ENCODE measurements at places on chromosomes 12 and 14. TPM values are rescaled to one million over a fixed set of nuclear protein-coding genes. Genes with fewer than 3 reads are reported as not detected.

The APPL2 gene
- 48.1 TPM for total RNA-seq

DNA sequence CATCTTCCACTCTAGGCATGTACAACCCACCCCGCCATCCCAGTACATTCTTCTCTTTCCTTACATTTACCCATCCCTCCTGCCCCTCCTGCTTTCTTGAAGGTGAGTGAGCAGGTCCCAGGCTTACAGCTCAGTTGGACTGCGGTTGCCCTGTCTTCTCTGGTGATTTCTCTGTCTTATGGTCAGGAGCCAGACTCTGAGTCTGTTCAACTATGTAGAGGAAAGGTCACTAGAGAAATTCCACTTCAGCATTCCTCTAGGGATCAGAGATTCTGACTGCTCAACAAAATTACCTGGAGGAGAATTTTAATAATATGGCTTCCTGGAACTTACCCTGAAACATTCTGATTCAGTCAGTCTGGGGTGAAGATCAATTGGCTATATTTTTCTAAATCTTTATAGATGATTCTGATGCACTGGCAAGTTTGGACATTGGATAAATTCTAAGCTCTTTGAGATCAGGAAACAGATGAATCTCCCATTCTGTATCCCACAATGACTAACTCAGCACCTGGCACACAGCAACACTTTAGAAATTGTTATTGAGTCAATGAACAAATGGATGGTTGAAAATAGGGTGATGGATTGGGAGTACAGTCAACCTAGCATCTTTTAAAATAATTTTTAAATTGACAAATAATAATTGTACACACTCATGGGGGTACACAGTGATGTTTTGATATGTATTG lies 128.6 kb upstream of the HIF1A start:
- H3K27me3 ChIP-seq: no peaks in the 10 kb centered on the region
- peak overlapping the region; percentile 85 for H3K27ac ChIP-seq
- no peak for DNase-seq
- no peak overlapping the region for H3K4me3 ChIP-seq
- no peaks in the 10 kb centered on the region for H3K36me3 ChIP-seq

The MYF5 gene
- not detected for total RNA-seq

DNA sequence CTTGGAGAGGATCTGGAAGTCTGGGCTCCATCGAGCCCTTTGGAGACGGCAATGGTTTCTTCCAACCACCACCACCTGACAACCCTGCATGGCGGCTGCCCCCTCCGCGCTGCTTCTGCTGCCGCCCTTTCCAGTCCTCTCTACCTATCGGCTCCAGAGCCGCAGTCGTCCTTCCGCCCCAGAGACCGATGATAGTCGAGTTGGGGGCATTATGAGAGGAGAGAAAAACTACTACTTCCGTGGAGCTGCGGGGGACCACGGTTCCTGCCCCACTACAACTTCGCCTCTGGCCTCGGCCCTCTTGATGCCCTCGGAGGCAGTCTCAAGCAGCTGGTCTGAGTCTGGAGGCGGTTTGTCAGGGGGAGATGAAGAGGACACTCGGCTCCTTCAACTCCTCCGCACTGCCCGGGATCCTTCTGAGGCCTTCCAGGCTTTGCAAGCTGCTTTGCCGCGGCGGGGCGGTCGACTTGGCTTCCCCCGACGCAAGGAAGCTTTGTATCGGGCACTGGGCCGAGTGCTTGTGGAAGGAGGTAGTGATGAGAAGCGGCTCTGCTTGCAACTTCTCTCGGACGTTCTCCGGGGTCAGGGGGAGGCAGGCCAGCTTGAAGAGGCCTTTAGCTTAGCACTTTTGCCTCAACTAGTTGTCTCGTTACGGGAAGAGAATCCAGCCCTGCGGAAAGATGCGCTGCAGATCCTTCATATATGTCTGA lies 499 bp downstream of the TOGARAM1 start:
- H3K36me3 ChIP-seq: no peaks in the 10 kb centered on the region
- no peak for DNase-seq
- peak overlapping the region; percentile 90 for H3K4me3 ChIP-seq
- peak overlapping the region; percentile 83 for H3K27ac ChIP-seq
- H3K4me1 ChIP-seq: peaks cover 77% of the 10 kb centered on the region

DNA sequence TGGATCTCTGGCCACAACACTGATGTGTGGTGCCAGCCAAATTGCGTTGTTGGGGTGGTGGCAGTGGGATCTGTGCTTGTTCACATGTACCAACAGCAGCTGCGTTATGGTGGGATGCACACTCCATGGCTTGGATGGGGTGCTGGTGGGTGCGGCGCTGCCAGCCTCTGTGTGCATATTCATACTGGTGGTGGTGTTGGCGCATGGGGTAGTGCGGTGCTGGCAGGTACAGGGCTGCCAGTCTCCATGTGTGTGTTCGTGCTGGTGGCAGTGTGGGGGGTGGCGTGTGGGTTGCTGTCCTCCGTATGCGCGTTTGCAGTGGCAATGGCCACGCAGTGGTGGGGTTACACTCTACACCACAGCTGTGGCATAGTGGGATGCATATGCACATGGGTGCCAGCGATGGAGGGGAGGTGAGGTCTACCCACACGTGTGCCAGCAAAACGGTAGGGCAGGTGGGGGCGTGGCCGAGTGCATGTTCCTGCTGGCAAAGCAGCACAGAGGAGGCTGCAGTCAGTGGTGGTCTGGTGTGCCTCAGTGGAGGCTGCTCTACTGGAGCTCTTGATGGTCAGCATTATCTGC lies 26.5 kb downstream of the RAD51B start:
- no peak overlapping the region for H3K27ac ChIP-seq
- H3K36me3 ChIP-seq: no peaks in the 10 kb centered on the region
- H3K27me3 ChIP-seq: no peaks in the 10 kb centered on the region
- DNase-seq: no peak
- H3K4me1 ChIP-seq: no peaks in the 10 kb centered on the region
- no peak overlapping the region for H3K4me3 ChIP-seq

- no peak for DNase-seq
- H3K27ac ChIP-seq: no peak overlapping the region
- no peaks in the 10 kb centered on the region for H3K4me1 ChIP-seq
- H3K4me3 ChIP-seq: no peak overlapping the region
- H3K36me3 ChIP-seq: no peaks in the 10 kb centered on the region
- H3K27me3 ChIP-seq: no peaks in the 10 kb centered on the region
Measured at GRCh38 chr12:107503129-107503855, 182.3 kb upstream of the PWP1 start.

DNA sequence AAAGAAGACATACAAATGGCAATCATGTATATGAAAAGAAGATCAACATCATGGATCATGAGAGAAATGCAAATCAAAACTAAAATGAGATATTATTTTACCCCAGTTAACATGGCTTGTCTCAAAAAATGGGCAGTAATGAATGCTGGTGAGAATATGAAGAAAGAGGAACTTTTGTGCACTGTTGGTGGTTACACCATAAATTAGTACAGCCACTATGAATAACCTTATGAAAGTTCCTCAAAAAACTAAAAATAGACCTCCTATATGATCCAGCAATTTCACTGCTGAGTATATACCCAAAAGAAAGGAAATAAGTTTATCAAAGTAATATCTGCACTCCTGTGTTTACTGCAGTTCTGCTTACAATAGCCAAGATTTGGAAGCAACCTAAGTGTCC lies 151.7 kb downstream of the PDZRN4 start:
- H3K36me3 ChIP-seq: no peaks in the 10 kb centered on the region
- no peaks in the 10 kb centered on the region for H3K4me1 ChIP-seq
- no peaks in the 10 kb centered on the region for H3K27me3 ChIP-seq
- no peak for DNase-seq
- H3K4me3 ChIP-seq: no peak overlapping the region
- no peak overlapping the region for H3K27ac ChIP-seq

The ARHGEF40 gene
- total RNA-seq: 36.3 TPM

GRCh38 chr14:71060274-71060673 lies 153.0 kb downstream of the PCNX1 start:
- peaks cover 4% of the 10 kb centered on the region for H3K36me3 ChIP-seq
- no peaks in the 10 kb centered on the region for H3K4me1 ChIP-seq
- H3K4me3 ChIP-seq: no peak overlapping the region
- no peak for DNase-seq
- H3K27me3 ChIP-seq: no peaks in the 10 kb centered on the region

The SMCO2 gene
- total RNA-seq: not detected

The TAS2R7 gene
- not detected for total RNA-seq

- H3K27me3 ChIP-seq: no peaks in the 10 kb centered on the region
- H3K4me1 ChIP-seq: peaks cover 10% of the 10 kb centered on the region
- H3K4me3 ChIP-seq: no peak overlapping the region
- no peaks in the 10 kb centered on the region for H3K36me3 ChIP-seq
- DNase-seq: no peak
Measured at GRCh38 chr12:42730291-42730690, 140.7 kb upstream of the PRICKLE1 start.

DNA sequence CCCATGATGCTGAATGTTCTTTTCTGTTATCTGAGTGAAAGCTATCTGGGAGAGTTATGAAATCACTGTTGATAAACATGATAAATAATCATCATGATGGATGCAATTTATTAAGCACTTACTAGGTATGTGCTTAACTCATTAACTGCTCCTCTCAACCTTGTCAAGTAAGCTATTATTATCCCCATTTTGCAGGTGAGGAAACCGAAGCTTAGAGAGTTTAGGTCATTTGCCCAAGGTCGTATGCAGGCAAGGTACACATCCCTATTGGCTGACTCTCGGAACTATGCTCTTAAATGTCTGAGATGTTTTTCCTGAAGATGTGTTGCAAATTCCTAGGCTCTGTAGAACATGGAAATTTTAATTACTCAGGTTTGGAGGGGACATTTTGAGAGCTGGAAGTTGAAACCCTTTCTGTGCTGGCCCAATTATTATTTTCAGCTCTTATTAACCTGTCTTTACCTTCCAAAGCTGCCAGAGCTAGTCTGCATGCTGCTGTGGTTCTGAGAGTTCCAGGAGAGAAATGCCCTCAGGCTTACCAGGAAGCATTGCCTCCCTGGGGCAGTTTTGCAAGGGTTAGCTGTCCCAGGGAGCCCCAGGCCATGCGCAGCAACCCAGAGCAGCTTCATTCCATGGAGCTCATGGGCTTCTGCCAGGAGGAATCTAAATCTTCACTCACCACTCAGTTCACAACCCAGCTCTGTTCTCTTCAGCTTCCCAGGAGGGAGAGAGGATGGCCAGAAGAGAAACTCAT lies 55.6 kb upstream of the OAS1 start:
- H3K27ac ChIP-seq: no peak overlapping the region
- DNase-seq: peak; percentile 10
- no peaks in the 10 kb centered on the region for H3K27me3 ChIP-seq
- no peak overlapping the region for H3K4me3 ChIP-seq
- H3K36me3 ChIP-seq: no peaks in the 10 kb centered on the region

GRCh38 chr14:71336489-71337192 lies 429.4 kb downstream of the PCNX1 start:
- H3K4me3 ChIP-seq: no peak overlapping the region
- H3K4me1 ChIP-seq: no peaks in the 10 kb centered on the region
- no peaks in the 10 kb centered on the region for H3K27me3 ChIP-seq

- no peaks in the 10 kb centered on the region for H3K27me3 ChIP-seq
- no peak for DNase-seq
- H3K4me3 ChIP-seq: no peak overlapping the region
- no peaks in the 10 kb centered on the region for H3K4me1 ChIP-seq
Measured at GRCh38 chr12:108933949-108934348, 54.1 kb downstream of the DAO start.

The GPR135 gene
- 6.4 TPM for total RNA-seq

The MYL2 gene
- total RNA-seq: not detected

The B3GNT4 gene
- 2.9 TPM for total RNA-seq

DNA sequence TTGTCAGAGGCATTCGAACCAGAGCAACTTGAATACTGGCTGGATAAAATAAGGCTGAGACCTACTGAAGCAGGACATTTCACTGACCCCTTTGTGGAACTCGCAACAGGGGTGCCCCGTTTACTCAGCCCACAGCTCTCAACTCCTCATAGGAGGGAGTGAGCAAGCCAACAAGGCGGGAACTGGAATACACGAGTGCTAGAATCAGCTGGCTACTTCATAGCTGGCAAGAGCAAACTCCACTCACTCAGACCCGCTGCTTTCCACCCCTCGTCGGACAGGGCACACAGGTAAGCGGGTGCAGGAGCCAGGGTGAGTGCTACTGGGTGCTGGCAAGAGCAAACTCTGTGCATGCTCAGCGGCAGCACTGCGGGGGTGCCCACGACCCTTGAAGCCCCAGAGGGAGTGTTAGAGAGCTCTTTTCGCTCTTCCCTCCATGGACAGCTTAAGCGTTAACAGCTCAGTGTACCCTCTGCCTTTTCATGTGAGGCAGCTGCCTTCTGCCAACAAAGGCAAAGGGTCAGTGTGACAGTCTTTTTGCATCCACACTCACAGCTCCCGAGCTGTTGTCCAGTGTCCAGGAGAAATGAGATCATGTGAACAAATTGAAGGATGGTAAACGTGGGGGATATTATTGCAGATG lies 15.7 kb downstream of the CAPZA3 start:
- H3K27me3 ChIP-seq: no peaks in the 10 kb centered on the region
- no peak for DNase-seq
- peaks cover 13% of the 10 kb centered on the region for H3K4me1 ChIP-seq
- no peak overlapping the region for H3K4me3 ChIP-seq
- H3K36me3 ChIP-seq: no peaks in the 10 kb centered on the region
- H3K27ac ChIP-seq: no peak overlapping the region

- H3K36me3 ChIP-seq: no peaks in the 10 kb centered on the region
- no peaks in the 10 kb centered on the region for H3K4me1 ChIP-seq
- DNase-seq: no peak
- H3K27ac ChIP-seq: no peak overlapping the region
- H3K27me3 ChIP-seq: no peaks in the 10 kb centered on the region
Measured at GRCh38 chr12:24977060-24977459, 28.2 kb upstream of the BCAT1 start.

- no peak overlapping the region for H3K27ac ChIP-seq
- no peak for DNase-seq
- H3K4me3 ChIP-seq: no peak overlapping the region
- H3K36me3 ChIP-seq: no peaks in the 10 kb centered on the region
- H3K27me3 ChIP-seq: no peaks in the 10 kb centered on the region
Measured at GRCh38 chr14:43548368-43548767, 958.7 kb downstream of the FSCB start.

GRCh38 chr12:24948757-24949722 lies at the start of gene BCAT1:
TSS of gene BCAT1 (minus strand) at chr12:24949101. CDS start at chr12:24948932, 169 bp downstream.
- H3K4me1 ChIP-seq: peaks cover 12% of the 10 kb centered on the region
- no peaks in the 10 kb centered on the region for H3K27me3 ChIP-seq
- no peaks in the 10 kb centered on the region for H3K36me3 ChIP-seq
- no peak for DNase-seq

The LGMN gene
- 61.6 TPM for total RNA-seq
